ENCODE measurements at places on chromosomes 6 and 20.

GRCh38 chr6:133241086-133241900 is at the start of gene EYA4:
TSS of gene EYA4 (plus strand) at chr6:133241357. CDS start at chr6:133274781, 33,424 bp downstream.
- no peak for DNase-seq

- DNase-seq, result no peak
Observed at GRCh38 chr6:29517728-29518440, 30.1 kb upstream of the MAS1L start.

- peak; percentile 29 for DNase-seq
Observed at GRCh38 chr20:4607287-4607713, 114.4 kb upstream of the PRND start.

GRCh38 chr6:149646599-149646998 is 1.9 kb downstream of the KATNA1 start:
- DNase-seq, result no peak

DNA sequence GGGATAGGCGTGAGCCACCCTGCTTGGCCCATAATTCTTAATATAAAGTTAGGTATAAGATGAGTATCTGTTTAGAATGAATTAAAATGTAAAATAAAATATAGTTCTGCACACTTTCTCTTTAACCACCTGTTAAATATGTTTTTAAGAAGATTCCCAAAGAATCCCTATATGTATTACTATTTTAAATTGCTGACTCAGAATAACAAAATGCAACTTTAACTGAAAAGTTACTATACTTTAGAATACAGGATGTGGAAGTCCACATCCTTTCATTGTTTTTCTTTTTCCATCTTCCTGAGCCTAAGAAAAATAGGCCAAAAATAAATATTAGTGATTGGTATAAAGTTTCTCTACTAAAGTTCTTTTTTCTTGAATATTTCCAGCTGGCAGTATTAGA is 325.6 kb upstream of the EYS start:
- no peak for DNase-seq

GRCh38 chr6:166572370-166573261 is 13.9 kb downstream of the RAMACL start:
- DNase-seq, result no peak

- DNase-seq, result no peak
Observed at GRCh38 chr20:43293068-43293786, 103.5 kb upstream of the PTPRT start.

- no peak for DNase-seq
Observed at GRCh38 chr6:87945181-87945580, 102.5 kb upstream of the SPACA1 start.

GRCh38 chr6:128710315-128710714 is 172.6 kb upstream of the LAMA2 start:
- no peak for DNase-seq

DNA sequence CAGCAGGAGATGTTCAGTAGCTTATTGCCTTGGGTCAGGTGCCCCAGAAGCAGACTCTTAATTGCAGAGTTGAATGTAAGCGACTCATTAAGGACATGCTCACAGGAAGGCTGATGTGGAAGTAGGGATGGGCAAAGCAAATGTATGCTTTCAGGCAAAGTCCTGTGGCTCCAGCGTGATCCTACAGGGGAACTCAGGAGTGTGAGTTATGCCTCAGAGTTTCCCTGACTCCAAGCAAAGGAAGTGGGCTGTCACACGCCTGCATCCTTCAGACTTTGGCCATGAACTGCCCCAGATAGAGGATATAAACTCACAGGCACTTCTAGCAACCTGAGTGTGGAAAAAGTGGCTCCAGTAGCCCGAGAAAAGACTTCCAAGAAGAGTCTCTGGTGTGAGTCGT is 64.9 kb upstream of the ZNF133 start:
- DNase-seq, result no peak

GRCh38 chr6:163405412-163406309 is 8.9 kb upstream of the QKI start:
- DNase-seq, result no peak

- DNase-seq, result no peak
Observed at GRCh38 chr6:133099573-133099972, 141.6 kb upstream of the EYA4 start.

- no peak for DNase-seq
Observed at GRCh38 chr20:37414224-37415035, 68.5 kb downstream of the SRC start.

GRCh38 chr6:4662886-4663285 is 113.3 kb upstream of the CDYL start:
- no peak for DNase-seq

DNA sequence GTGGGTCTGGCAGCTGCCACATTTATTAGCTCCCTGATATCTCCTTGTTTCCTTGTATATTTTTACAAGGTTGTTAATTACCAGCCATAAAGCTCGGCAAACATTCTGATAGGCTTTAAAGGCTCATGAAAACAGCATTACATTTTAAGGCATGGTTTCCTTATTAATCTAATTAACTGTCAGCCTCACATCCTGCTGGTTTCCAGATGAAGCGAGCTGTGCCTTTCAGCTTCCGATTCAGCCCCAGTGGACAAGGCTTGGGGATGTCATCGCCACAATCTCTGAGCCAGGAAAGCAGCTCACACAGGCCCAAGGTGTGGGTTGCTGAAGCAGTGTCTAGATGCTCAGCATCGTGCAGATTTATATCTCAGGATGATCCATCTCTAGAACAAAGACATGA is 66.0 kb upstream of the RALY start:
- DNase-seq, result no peak

GRCh38 chr20:36587388-36588070 is 14.1 kb downstream of the TGIF2 start:
- no peak for DNase-seq

GRCh38 chr6:52511163-52511562 is 65.7 kb downstream of the TRAM2 start:
- no peak for DNase-seq

- DNase-seq, result no peak
Observed at GRCh38 chr6:125406741-125407140, 105.0 kb upstream of the HDDC2 start.

- DNase-seq, result no peak
Observed at GRCh38 chr6:149342525-149342924, 25.0 kb downstream of the TAB2 start.

- DNase-seq, result no peak
Observed at GRCh38 chr20:2694519-2694918, 1.9 kb downstream of the EBF4 start.

DNA sequence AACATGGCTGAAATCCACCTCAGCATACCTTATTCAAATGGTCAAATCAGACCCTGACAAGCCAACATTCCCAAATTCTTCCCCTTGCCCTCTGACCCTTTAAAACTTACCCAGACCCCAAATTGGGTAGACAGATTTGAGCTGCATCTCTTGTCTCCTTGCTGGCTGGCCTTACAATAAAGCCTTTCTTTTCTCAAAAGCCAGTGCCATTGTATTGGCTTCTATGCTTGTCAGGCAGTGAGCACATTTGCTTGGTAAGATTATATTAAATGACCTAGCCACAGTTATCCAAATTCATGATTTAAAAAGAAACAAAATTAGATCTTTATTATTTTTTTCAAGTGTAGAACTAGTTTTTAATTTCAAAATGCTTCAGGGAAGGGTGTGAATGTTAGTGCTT is 67.8 kb upstream of the FAM83B start:
- no peak for DNase-seq

Data from stimulated activated CD4-positive, alpha-beta T cell treated with anti-CD3 and anti-CD28 coated beads, Interleukin-1b, Interleukin-23, amount 100 ng/mL, for 1 hour (primary cell).